Brain microvascular endothelial cell (primary cell): ENCODE measurements at places on chromosomes 12 and 14.

DNA sequence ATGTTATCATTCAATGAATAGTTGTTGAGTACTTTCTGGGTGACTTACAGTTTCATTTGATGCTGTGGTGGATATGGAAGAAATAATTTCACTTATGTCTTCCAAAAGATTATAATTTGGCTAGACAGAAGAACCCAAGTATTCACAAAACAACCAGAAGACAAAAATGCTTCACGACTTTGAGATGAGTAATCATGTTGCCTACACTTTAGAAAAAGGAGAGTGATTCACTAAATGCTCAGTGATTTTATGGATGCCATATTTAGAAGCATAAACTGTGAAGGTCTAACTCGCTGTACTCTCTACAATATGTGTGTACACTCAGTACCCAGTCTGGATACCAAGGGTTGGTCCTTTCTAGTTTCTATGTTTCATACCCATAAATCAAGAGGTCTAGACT lies 101.3 kb upstream of the E2F7 start:
- DNase-seq: no peak

GRCh38 chr14:104094056-104094708 lies 8.7 kb downstream of the ASPG start:
- no peak for DNase-seq

GRCh38 chr12:3204143-3204542 lies 127.0 kb downstream of the TSPAN9 start:
- no peak for DNase-seq

GRCh38 chr14:100904307-100905087 lies 975 bp upstream of the RTL1 start:
- no peak for DNase-seq

GRCh38 chr12:95605875-95606274 lies 54.6 kb upstream of the USP44 start:
- DNase-seq: peak; percentile 22
